ENCODE measurements at places on chromosomes 3 and 15.

DNA sequence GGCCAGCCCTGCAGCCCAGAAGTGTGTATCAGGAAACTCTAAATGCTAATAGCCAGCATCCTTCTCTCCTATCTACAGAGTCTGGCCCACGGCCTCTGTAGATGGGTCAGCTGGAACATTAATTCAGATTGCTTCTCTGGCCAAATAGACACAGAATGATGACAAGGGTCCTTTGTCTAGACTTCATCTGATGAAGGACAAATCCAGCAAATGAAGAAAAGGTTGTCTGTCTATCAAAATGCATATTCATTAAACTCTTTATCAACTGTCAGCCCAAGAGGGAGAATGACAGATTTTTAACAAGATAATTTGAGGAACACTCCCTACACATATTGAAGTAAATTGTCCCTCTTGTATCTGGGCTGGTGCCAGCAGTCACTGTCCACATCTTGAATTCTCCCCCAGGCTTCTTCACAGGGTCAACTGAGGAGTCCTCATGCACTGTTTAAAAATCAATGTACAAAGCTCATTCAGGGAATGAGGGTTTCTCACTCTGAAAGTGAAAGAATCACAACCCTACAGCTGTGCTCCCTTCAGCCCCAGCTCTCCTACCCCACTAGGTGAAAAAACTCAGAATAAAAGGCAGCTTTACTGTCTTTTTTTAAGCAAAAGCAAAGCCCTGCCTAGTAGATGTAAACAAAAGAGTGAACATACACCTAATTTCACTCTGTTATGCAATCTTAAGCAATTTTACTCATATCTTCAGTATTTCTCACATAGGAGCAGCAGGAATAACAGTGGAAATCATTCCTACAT, 507.7 kb downstream of the IGSF11 start:
- no peak for DNase-seq

DNA sequence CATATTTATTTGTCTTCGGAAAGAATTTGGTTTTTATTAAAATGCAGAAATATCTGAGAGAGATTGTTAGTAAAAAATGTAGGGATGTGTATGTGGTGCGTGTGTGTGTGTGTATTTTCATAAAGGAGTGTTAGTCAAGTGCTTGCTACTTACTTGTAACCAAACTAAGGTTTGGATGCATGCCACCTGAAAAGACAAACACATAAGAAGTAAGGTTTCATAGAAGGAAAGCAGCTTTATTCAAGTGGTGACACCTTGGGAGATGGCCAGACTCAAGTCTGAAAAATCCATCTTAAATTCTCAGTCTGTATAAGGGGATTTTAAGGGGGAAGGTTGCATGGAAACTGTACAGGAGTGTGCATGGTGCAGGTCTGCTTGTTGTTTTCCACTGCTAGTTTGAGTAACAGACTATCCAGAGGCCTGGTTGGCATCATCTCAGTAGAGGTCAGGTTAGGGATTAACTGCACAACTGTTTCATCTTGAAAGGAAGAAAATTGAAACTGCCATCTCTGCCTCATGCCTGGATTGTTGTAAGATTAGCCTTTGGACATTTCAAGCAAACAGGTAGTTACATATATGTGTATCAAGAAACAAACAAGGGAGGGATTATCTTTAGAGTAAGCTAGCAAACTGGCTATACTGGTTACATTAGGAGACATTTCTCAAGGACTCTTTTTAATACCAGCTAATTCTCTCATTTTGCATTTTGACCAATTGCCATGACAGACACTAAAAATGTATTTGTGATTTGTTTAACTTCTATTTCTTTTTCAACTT, 196.7 kb downstream of the EPHA6 start:
- DNase-seq = no peak

GRCh38 chr3:13110678-13111116, 37.5 kb upstream of the IQSEC1 start:
- peak; percentile 19 for DNase-seq

GRCh38 chr3:192171213-192171612, 556.1 kb downstream of the FGF12 start:
- DNase-seq = no peak

- DNase-seq = no peak
These were observed 145.3 kb upstream of the MBNL1 start for GRCh38 chr3:152123457-152123856.

- DNase-seq = no peak
These were observed 173.3 kb downstream of the PDZRN3 start for GRCh38 chr3:73451301-73451944.

- no peak for DNase-seq
These were observed 24.2 kb upstream of the C15orf39 start for GRCh38 chr15:75177360-75178071.

- no peak for DNase-seq
These were observed 223.6 kb upstream of the CTNNB1 start for GRCh38 chr3:40975711-40976121.

DNA sequence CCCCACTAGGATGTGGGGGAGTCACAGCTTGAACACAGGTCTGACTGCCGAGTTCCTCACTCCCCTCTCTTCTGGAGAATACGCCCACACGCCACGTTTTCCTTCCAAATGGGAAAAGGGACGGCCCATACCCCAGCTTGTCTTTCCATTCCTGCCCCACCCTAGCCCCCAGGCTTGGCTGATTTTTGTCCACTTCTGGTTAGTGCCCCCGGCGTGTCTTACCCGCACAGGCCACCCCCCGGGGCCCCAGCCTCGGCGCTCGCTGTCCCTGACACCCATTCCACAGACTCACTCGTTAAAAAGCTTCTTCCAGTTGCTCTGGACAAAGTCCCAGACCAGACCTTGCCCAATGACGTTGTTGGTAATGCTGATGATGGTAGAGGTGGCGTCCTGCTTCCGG, 14.5 kb downstream of the MESP2 start:
- no peak for DNase-seq

DNA sequence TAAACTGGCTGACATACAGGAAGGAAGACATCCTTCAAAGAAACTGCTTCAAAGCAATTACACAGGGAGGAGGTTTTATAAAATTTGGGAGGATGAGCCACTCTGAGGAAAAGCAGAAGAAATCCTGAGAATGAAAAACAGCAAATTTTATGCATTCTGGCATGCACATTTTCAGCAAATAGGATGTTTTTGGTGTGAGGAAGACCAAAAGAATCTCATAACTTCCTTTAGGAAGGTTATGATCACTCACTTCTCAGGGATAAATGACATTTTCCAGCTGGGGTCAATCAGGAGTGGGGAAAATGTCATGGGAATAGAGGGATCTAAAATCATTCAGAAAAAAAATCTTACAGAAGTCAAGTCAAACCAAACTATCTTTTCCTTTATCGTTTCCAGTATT, 371.7 kb upstream of the CNTN6 start:
- DNase-seq = no peak

All from right forelimb (tissue), 1 donor.